Stromal cell of bone marrow (primary cell): ENCODE measurements at places on chromosomes 2 and 18.

- DNase-seq: no peak
Measured at GRCh38 chr2:68230241-68231060, 21.9 kb downstream of the PPP3R1 start.

- no peak for DNase-seq
Measured at GRCh38 chr2:230227216-230227615, 1.7 kb downstream of the SP140 start.

GRCh38 chr2:1183300-1183699 is 230.0 kb upstream of the TPO start:
- DNase-seq: no peak

DNA sequence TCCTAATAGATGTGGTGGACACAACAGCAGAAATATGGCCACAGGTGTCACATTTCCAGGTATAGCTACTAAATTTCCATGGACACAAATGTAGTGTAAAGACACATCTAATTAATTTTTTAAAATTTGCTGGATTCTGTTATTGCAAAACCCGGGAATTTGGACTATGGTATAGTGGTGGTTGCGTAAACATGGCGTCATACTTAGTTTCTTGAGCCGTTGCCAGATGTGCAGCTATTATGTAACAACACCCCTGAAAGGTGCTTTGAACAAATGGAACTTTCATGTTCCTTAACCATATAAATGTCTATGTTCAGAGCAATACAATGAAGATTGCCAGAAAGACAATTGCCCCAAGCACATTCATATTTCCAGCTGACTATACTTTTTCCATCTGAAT is 85.9 kb downstream of the HRH4 start:
- no peak for DNase-seq

DNA sequence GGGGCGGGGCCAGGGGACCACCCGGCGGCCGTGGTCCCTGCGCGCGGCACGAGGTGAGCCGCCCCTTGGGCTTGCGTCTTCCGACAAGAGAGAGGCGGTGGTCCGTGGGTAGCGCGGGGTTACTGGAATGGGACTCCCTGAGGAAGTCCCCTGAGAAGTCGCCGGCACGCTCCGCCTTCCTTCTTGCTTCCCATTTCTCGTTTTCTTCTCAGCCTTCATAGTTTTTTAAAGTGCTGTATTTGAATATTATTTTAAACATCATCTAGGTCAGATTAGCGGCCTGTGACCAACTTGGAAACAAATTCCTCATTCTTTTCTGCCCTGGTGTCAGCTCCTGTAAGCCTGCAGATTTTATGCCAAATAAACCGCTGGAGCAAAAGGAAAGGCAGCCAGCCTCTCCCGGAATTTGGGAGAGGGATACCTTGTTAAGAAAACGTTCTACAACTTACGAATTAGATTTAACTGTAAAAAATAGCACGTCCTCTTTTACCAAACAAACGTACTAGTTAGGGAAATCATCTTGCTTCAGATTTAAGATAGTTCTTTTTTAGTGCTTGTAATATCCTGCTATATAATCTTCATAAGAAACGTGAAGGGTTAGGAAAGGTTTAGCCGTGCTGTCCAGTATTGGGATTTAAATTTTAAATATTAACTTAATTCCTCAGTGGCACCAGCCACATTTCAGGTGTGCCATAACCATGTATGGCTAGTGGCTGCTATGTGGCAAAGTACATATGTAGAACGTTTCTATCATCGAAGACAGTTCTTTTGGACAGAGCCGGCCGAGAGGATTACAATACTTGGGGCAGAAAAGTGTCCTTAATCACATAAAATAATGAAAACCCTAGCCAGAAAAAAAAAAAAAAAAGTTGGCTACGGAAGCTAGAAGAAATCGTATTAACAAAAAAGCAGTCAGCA is 628 bp upstream of the PTPN2 start:
- DNase-seq: no peak

- no peak for DNase-seq
Measured at GRCh38 chr2:24111407-24111901, 11.7 kb downstream of the PFN4 start.

- DNase-seq: no peak
Measured at GRCh38 chr2:2564300-2565078, 233.4 kb upstream of the MYT1L start.

GRCh38 chr2:207330912-207331311 is 165.2 kb upstream of the KLF7 start:
- peak; percentile 92 for DNase-seq

DNA sequence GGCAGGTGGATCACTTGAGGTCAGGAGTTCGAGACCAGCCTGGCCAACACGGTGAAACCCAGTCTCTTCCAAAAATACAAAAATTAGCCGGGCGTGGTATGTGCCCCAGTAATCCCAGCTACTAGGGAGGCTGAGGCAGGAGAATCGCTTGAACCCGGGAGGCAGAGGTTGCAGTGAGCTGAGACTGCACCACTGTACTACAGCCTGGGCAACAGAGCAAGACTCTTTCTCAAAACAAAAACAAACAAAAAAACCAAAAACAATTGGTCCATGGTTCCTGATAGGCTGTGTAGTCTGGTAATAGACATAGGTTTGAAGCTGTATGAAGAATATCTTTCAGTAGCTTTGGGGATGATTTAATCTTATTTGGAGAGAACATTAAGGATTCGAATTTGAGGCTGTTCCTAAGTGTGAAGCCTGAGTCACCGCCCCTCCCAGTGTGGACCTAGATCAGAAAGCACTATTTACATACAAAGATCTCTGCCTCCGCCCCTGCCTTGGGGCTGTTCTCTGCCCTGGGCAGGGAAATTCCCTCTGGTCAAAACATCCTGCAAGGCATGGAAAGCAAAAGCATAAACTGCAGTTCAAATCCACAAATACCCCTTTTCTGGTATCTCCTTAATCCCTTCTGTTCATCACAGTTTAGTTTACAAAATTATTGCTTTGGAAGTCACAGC is 52.8 kb upstream of the PMAIP1 start:
- DNase-seq: no peak

GRCh38 chr2:138601458-138602165 is 100.0 kb downstream of the SPOPL start:
- no peak for DNase-seq

DNA sequence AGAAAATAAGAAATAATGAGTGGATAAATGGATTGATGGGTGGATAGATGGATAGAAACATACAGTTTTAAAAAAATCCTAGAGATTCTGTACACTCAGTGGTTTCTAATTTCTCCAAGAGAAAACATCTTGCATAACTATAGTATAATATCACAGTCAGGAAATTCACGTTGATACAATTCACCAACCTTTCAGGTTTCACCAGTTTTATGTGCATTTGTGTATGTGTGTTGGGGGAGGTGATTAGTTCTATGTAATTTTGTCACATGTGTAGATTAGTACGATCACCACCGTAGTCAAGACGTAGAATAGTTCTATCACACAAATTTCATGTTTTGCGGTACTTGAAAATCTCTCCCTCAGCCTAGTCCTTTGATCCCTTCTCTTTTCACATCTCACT is 288.2 kb upstream of the LRATD1 start:
- no peak for DNase-seq

DNA sequence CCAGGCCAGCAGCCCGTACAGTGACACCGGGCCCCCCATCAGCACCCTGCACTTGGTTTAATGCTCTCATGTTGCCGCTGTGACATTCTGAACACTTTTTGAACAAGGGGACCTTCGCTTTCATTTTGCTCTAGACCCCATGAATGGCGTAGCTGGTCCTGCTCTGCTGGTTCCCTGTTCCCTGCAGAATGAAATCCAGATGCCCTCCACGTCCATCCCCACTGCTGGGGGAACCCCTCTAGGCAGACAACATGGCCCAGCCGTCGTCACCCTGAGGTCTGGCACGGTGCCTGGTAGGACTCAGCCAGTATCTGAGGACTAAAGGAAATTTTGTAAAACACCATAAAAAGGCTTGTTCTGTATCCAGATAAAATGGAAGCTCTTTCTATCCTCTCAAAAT is 128.6 kb downstream of the KCTD1 start:
- no peak for DNase-seq

DNA sequence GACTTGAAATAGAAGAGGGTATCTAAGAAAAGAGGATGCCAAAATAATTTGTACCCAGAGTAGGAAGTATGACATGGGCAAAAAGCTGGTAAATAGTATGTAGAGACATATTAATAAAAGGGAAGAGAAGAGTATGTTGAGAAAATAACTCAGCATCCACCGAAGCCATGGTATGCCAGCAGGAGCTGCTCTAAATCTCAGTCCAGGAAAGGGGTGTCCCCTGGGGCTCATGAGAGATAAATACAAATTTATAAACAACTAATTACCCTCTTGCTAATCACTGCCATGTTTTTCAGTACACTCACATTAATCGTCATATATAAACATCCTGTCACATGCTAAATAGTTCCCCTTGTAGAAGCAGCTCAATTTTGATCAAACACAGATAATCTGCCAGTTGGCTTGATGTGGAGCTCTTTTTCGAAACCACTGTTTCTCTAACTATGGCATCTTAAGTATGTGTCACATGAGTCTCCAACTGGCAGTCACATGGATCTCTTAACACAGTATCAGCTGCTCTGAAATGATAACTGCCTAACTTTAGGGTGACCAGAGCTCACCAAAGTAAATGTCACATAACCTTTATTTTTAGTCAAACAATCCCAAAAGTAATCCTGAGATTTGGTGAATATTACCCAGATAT is 31.9 kb downstream of the EXOC6B start:
- no peak for DNase-seq

DNA sequence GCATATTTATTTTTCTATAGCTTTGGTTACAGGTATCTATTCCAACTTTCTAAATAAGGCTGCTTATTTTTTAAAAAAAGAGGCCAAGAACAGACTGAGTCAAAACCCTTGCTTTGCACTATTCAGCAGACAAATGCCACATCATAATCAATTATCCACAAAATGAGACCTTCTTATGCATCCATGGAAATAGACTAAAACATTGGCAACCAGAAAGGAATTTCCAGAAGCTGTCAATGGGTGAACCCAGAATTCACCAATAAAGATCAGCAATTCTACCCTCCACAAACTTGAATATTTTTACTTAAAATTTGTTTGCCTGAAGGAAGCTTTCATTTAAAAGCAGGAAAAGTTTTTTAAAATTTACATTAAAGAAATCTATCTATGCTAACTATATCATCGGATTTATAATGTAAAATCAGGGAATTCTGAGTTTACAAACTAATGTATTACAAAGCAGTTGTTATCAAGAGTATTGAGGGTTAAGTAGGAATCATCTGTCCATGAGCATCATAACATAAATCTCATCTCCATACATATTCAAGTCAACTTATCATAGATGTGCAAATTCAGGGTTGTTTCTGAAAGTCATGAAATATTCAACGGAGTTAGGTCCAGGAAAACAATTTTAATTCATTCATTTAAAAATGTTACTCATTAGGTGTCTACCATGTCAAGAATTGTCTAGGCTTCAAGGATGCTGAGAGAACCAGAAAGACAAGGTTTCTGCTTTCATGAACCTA is 548.0 kb downstream of the SATB2 start:
- no peak for DNase-seq

GRCh38 chr2:32291746-32292145 is 14.0 kb downstream of the YIPF4 start:
- no peak for DNase-seq

DNA sequence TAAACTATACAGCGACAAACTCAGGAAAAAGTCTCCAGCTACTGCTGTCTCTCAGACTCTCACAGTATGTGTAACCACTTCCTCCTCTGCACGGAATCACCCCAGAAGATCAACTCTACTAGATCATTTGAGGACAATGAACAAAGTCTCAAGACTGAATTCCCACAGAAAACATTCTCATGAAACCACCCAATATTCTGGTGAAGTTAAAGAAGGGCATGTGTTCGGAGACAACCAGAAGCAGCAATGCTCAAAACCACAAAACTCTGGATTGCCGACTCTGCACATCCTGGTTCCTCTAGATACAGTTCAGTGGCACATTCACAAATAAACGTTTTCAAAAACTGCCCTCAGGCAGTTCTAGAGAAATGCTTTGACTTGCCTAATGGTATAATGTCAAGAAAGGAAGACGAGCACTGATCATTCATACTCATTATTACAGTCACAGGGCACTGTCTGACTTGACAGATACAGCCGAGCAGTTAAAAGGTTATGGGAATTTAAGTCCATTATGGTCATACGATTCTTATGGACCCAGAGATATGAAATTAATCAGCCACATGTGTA is 91.9 kb upstream of the STK17B start:
- peak; percentile 69 for DNase-seq

DNA sequence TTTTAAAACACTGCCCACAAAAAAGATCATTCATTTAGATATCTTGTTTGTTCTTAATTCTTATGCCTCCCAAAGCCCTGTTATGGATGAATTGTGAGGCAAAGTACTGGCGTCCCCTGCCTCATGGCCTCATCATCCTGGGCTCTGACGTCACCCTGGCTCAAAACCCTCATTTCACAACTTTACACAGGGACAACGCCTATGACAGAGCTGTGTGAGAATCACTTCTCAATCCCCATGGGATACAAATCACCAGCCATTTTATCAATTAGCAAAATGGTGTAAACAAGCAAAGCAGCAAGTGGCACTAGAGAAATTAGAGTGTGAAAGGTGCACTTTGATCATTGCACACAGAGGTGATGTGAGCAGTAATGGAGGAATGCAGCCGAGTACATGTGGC is 16.6 kb downstream of the FHOD3 start:
- peak; percentile 32 for DNase-seq

- peak; percentile 33 for DNase-seq
Measured at GRCh38 chr2:218618102-218618860, 10.6 kb downstream of the PLCD4 start.

DNA sequence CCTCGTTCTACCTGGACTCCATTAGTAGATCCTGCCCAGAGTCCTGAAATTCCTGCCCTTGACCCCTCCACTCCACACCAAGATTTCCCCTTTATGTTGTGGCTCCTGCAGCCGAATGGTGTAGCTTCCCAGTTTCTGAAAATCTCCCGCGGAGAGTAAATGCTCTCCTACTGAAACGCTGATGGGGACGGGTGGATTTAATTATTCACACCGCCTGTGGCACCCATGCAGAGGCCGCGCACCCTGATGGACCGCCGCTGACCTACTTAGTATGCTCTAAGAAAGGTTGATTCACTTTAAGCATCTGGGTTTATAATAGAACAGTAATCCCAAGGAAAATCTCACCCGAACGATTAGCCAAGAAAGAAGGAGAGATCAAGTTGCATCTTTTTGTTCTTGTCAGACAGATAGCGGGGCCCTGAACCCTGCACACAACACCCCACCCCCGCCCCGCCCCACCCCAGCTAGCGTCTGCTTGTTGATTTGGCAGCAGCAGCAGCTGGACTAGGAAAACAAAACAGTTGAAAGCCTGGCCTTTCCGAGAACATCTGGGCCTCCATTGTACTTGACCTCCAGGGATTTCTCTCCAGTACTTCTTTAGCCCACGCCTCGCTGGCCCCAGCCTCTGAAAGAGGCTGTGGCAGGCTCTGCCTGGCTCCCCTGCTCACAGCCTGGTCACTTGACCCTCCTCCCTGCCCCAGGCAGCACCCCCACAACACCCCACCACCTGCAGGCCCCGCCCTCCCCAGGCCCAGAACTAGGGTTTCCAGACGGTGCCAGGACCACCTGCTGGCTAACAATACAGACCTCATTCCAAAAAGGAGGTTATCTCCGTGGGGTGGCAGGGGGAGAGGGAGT is 53.6 kb downstream of the DPYSL5 start:
- no peak for DNase-seq
